ENCODE measurements at places on chromosomes 2 and 18. TPM values are rescaled to one million over a fixed set of nuclear protein-coding genes. Genes with fewer than 3 reads are reported as not detected.

DNA sequence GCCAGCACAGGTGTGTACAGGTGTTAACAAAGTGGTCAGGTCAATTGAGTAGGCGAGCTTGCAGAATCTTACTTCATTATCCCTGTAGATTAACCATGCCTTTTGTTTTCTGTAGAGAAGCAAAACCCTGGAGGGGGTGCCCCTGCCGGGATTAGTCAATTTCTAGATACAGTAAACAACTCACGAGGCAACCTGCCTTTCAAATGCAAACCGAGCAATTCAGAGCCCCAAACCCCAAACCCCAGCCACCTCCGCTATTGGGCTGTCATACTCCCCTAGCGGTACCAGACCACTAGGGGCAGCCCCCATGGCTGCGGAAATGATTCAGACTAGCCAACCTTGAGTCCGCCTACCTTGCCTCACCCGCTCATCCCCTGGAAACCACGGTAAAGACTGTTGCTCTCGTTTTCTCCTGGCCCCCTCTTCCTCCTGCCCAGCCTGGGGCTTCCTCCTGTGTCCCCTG is 61.4 kb upstream of the KIF5C start:
- DNase-seq = no peak

DNA sequence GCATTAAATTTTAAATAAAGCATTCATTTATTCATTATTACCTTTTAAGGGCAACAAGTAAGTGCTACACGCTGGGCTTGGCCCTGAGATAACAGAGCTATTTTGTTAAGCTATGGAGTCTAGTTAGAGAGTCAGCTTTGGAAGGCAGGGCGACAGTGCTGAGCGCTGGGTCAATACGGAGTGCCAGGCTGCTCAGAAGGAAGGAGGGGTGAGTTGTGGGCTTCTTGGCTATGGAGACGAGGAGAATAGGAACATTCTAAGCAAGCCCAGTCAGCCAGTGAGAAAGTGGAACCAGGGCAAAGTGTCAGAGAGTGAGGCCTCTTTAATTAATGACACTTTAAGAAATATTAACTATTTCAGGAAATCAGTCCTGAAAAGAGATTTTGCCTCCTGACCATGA is 288.4 kb downstream of the LRRTM1 start:
- DNase-seq = no peak

DNA sequence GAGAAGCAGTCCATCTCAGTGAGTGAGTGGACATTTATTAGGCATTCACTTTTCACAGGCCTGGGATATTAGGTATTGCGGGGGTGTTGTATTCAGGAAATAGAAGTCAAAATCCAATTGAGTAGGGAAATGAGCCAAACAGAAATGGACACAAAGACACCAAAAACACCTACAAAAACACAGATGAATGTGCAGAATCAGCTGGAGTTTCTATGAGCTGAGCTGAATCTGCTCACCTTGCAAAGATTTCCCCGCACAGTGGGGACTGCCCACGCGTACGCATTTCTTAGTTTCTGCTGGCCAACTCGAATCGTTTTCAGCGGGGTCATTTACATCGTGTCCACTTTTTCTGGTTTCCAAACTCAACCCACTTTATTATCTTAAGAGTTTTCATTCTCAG is 160.0 kb downstream of the BCL2 start:
- no peak for DNase-seq

- DNase-seq = no peak
Measured at GRCh38 chr18:50057009-50057408, 137.9 kb downstream of the MYO5B start.

- DNase-seq = no peak
Measured at GRCh38 chr2:145108361-145108778, 588.5 kb upstream of the ZEB2 start.

GRCh38 chr2:132645722-132646539 is 24.1 kb downstream of the LYPD1 start:
- no peak for DNase-seq

GRCh38 chr2:241217320-241218031 is 29.0 kb downstream of the ANO7 start:
- peak; percentile 38 for DNase-seq

- no peak for DNase-seq
Measured at GRCh38 chr2:111190816-111191540, 70.3 kb downstream of the BCL2L11 start.

ZAP70 gene
- 387 TPM for total RNA-seq

DNA sequence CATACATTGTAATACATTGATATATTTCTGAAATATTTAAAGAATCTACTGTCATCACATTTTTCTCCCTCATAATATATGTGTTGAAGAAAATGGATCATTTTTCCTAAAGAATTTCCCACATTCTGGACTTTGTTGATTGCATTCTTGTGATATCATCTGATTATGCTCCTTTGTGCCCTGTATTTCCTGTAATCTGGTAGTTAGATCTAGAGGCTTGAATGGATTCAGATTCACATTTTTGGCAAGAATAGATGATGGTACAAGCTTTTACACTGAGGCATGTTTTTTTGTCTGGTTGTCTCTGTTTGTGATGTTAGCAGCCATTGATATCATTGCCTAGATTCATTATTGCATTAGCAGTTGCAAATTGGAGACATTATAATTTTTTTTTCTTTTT is 13.4 kb downstream of the UBXN2A start:
- DNase-seq = no peak

GRCh38 chr2:70717431-70718038 is 50.5 kb downstream of the ADD2 start:
- no peak for DNase-seq
